RPMI7951 (cell line): ENCODE measurements at places on chromosomes 11 and 22.

- peak; percentile 84 for DNase-seq
Observed at GRCh38 chr11:35144136-35144741, 5.3 kb downstream of the CD44 start.

DNA sequence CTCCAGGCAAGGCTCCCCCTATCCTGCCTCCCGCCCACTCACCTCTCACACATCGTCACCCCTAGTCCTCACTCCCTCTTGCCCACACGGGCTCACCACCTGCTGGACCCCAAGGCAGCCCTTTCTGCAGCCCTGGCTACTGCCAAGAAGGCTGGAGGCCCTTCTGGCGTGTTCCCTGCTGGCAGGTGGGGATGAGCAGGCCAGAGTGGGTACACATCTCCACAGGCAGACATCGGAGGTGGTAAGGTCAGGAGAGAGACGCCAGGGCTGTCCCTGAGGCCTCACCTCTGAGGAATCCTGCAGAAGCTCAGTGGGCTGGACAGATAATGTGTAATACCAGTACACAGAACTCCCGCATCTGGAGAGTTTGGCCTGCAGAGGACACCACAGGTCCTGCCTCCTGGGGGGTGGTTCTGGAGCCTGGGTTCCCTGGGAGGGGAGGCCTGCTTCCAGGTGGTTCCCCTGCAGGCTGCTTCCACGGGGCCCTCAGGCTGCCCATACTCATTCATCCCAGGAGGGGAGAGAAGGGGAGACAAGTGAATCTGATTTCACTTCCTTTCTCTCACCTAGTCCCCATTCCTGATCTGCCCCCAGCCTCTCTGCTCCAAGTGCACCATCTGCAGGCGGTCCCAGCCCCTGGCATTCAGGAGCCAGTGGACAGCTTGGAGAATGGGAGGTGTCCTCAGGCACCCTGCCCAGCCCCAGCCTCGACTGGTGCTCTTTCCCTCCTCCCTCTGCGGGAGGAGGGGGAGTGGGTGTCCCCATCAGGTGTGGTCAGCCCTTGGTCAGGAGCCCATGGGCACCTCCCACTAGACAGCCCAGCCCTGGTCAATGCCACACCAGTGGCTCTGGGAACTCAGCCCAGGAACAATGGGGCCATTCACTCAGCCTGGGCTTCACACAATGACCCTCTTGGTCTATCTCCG lies 6.1 kb upstream of the CHST1 start:
- peak; percentile 22 for DNase-seq

GRCh38 chr11:65310215-65310614 lies 4.5 kb upstream of the CDC42EP2 start:
- no peak for DNase-seq

DNA sequence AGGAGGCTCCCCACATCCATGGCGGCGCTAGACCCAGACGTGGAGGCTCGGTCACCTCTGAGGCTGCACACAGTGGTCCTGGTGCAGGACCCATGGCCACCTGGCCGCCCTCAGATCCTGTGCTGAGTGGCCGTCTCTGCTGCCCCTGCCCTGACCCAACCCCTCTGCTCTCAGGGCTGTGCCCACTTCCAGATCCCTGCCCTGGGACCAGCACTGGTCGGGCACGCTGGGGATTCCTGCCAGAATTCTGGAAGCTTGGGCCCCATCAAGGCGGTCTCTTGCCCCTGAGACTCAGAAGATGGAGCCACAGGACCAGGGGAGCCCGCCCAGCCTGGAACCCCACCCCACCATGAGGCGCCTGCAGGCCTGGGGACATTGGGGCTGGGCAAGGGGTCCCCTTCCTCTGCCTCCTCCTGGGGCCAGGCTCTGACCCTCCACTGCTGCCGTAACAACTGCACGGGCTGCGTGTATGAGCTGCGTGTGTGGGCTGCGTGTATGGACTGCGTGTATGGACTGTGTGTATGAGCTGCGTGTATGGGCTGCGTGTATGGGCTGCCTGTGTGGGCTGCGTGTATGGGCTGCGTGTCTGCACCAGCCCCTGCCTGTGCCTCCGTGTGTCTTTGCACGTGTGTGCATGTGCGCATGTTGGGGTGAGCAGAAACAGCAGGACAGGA lies 48.7 kb downstream of the IGLL1 start:
- no peak for DNase-seq

- no peak for DNase-seq
Observed at GRCh38 chr11:80700386-80700785, 1259.6 kb upstream of the TENM4 start.

GRCh38 chr11:65370659-65371049 lies 11.8 kb downstream of the SLC25A45 start:
- DNase-seq: no peak

GRCh38 chr11:130023204-130023603 lies 20.6 kb upstream of the PRDM10 start:
- peak; percentile 86 for DNase-seq

DNA sequence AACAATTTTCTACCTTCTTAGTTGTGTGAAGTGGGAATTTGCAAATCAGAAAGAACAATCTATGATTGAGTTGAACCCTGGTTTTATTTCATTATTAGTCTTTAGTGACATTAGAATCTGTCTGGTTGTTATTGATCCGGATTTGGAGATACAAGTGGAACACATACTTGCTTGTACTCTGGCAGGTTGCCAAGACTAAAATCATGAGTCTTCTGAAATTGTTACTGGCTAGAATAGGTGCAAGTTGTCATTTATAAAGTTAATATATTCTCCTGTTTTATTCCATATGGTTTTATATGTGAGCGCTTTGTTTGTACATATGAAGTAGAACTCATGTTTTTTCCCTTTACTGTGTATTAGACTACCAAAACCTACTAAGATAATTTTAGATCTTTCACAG lies 23.0 kb downstream of the CCDC15 start:
- no peak for DNase-seq

GRCh38 chr11:128718064-128718463 lies 24.2 kb downstream of the FLI1 start:
- no peak for DNase-seq
